GM12878 (cell line): ENCODE measurements at places on chromosomes 11 and 22. TPM values are rescaled to one million over a fixed set of nuclear protein-coding genes. Genes with fewer than 3 reads are reported as not detected.

Gene CNTN5
- not detected in 2 replicates for total RNA-seq

DNA sequence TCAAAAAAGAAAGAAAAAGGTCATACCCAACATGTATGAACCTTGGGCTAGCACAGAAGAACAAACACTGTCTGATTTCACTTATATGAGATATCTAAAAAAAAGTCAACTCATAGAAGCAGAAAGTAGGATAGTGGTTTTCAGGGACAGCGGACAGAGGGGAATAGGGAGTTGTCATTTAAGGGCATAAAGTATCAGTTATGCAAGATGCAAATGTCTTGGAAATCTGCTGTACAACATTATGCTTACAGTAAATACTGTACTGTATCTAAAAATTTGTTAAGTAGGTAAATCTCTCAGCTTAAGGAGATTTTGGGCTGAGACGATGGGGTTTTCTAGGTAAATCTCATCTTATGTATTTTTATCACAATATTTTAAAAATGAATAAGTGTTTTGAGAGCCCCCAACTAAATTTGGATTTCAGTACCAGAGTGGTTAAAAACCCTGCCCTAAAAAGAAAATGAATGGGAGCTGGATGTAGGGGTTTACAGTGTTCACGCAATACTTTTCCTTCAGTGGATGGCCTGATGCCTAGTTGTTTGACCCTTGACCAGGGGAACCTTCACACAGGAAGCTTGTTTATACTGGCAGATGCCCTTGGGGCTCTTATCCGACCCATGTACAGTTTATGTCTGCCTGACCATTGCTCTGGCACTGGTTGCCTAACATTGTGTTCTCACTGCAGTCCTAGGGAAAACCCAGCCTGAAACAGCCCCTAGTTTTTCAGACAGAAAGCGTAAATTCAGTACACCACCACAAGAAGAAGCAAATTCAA lies 34.8 kb downstream of the SLC22A9 start:
- H3K36me3 ChIP-seq = no peaks in the 10 kb centered on the region
- no peak overlapping the region for H3K27ac ChIP-seq
- no peak overlapping the region for H3K4me3 ChIP-seq
- H3K4me1 ChIP-seq = no peaks in the 10 kb centered on the region
- DNase-seq = no peak

GRCh38 chr11:42762348-42762747 lies 549.4 kb upstream of the API5 start:
- no peak overlapping the region for H3K4me3 ChIP-seq
- H3K27me3 ChIP-seq = no peaks in the 10 kb centered on the region
- no peaks in the 10 kb centered on the region for H3K4me1 ChIP-seq
- H3K36me3 ChIP-seq = no peaks in the 10 kb centered on the region

- H3K36me3 ChIP-seq = peaks cover 3% of the 10 kb centered on the region
- no peak for DNase-seq
- no peaks in the 10 kb centered on the region for H3K27me3 ChIP-seq
- no peak overlapping the region for H3K27ac ChIP-seq
- H3K4me1 ChIP-seq = no peaks in the 10 kb centered on the region
Measured at GRCh38 chr11:28058333-28058732, 49.6 kb downstream of the KIF18A start.

DNA sequence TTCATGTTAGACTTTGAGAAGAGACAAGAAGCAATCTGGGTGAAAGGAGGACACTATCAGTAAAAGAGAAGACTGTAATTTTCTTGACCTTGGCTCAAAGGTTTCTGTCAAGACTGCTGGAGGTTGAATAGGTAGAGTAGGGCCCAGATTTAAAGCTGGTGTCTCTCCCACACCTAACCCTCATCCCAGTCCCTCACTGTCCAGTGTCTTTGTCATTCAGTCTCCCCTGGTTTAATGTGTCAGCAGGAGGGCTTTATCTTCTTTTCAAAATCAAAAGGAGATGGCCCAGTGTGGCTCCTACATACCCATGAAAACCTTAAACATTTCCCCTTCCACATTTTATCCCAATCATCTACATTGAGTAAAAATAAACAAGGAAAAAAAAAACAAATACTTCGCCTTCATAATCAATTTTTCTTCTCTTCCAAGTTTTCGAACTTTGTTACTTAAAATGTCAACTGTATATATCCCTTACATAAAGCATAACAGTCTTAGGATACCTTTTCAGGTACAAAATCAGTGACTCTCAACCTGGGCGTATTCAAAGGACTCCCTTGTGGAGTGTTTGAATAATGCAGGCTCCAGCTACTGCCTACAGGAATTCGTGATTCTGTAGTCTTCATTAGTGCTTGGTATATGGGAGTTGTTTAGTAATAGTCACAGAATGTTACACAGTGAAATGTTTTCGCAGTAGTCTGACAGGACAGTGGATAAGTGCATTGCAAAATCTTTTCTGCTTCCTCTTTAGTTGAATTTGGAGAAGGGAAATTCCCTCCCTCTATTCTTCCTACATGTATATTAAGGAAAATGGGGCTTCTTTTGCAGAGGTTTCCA lies 87.2 kb downstream of the FAT3 start:
- no peak for DNase-seq
- no peak overlapping the region for H3K4me3 ChIP-seq
- no peaks in the 10 kb centered on the region for H3K4me1 ChIP-seq
- H3K36me3 ChIP-seq = no peaks in the 10 kb centered on the region

Gene ADM2
- 0.31 and 0.48 TPM in 2 replicates for total RNA-seq

Gene MMP11
- total RNA-seq = 0.41 and 0.48 TPM in 2 replicates

Gene RIMBP3B
- total RNA-seq = not detected in 2 replicates

Gene OSBPL5
- 0.45 TPM in 1 of 2 replicates, not detected in the other for total RNA-seq
